ENCODE measurements at places on chromosomes 16 and 17.

- DNase-seq: no peak
These were observed 59.9 kb upstream of the ATF7IP2 start for GRCh38 chr16:10325783-10326543.

DNA sequence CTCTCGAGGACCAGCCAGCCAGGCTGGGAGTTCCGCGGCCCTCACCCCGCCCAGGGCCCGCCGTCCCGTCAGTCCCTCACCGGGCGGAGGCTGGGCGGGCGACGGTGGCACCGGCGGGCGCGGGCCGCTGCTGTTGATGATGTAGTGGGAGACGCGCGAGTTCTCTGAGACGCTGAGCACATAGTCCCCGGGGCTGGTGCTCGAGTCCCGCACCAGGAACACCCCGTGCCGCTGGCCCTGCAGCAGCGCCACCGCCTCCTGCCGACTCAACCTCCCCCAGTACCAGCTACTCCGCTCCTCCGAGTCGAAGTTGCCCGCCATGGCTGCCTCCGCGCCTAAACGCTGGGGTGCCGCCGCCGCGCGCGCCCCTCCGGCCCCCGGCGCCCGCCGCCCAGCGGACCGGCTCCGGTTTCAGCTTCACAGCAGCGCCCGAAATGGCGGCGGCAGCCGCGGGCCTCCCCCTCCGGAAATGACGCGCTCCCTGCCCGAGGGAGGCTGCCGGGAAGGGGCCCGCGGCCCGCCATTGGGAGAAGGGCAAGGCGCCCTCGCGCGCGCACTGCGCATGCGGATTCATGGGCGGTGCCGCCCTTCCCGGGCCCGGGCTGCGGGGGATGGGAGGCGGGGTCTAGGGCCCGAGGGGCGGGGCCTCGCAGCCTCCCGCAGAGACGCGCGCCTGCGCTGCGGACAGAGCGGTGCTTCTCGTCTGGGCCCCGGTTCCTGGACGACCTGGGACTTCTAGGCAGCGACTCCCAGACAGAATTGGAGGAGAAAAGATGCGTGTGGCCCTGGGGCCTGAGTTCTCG lies at the start of gene CRK:
Gene CRK, minus strand, starts transcription at position 436 of the 803 bp plus-strand sequence. Its CDS starts 115 bp downstream, at position 321.
- DNase-seq: no peak

DNA sequence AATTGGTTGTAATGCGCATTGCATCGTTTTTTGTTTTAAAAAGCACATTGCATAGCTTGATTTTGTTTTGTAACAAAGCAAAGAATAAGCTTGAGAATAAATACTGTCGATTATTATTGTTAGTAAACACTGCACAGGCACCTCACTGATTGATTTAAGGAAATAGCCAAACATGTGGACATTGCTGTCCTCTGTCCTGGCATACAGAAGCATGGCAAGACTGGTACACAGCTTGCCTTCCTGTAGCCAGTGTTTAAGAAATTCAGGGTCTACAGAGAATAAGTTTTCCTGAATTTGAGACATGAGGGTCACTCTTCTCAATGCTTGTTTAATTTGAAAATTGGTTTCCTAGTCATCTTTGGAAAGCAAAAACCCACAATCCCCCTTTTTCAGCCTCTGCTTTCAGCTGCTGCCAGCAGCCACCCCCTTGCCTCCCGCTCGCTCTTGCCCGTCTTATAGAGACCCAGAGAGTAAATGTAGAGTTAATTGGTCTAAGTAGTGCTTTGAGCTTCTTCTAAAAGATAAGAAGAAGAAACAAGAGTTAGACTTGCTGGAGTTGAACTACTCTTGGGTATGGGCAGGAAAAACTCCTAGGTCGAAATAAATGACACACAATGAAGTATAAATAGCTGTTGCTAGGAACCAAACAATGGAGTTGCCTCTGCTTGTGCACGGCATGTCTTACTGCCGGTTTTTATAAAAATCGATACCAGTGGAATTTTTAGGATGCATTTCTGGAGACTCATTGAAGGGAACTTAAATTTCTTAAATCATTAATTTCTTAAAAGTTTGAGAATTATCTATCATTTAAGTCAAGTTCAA lies 116.6 kb downstream of the MRTFB start:
- DNase-seq: no peak

GRCh38 chr16:35146723-35147458 lies 1687.5 kb downstream of the TP53TG3F start:
- no peak for DNase-seq

- DNase-seq: no peak
These were observed 46.8 kb upstream of the TMEM97 start for GRCh38 chr17:28272166-28272565.

GRCh38 chr17:42329025-42329976 lies 41.0 kb downstream of the STAT5A start:
- no peak for DNase-seq

DNA sequence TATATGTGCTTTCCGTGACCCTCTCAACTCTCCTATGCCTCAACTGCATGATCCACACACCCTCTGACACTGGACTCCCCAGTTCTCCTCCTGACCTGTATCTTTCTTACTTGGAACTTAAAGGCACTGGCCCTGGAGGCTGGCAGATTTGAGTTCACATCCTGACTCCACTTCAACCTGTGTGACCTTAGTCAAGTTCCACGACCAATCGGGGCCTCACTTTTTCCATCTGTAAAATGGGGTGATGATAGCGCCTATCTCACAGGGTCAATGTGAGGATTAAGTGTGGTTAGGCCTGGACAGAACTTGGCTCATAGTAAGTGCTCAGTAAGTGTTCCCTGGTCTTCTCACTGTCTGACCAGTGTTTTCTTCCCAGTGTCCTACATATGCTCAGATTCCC lies 25.1 kb downstream of the MARF1 start:
- DNase-seq: no peak

- no peak for DNase-seq
These were observed 355.7 kb upstream of the MON1B start for GRCh38 chr16:76835339-76835738.

- no peak for DNase-seq
These were observed 2.8 kb downstream of the DNAJA3 start for GRCh38 chr16:4428500-4428899.
